ENCODE measurements at places on chromosomes 7 and 10.

- DNase-seq: no peak
Measured at GRCh38 chr10:527416-527815, 162.1 kb downstream of the DIP2C start.

GRCh38 chr7:127665922-127666321, 13.9 kb downstream of the SND1 start:
- no peak for DNase-seq

- no peak for DNase-seq
Measured at GRCh38 chr7:3486841-3487240, 185.8 kb downstream of the SDK1 start.

DNA sequence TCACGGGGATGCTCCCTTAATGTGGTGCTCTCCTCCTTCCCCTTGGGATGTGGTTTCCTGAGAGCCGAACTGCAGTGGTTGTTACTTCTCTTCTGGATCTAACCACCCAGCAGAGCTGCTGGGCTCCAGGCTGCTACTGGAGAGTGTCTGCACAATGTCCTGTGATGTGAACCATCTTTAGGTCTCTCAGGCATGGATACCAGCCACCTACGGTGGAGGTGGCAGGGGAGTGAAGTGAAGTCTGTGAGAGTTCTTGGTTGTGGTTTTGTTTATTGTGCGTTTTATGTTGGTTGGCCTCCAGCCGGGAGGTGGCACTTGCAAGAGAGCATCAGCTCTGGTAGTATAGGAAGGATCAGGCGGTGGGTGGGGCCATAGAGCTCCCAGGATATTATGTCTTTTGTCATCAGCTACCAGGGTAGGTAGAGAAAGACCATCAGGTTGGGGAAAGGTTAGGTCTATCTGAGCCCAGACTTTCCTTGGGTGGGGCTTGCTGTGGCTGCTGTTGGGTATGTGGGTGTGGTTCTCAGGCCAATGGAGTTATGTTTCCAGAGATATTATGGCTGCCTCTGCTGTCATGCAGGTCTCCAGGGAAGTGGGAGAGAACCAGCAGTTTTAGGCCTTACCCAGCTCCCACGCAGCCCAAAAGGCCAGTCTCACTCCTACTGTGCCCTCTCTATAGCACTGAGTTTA, 87.9 kb downstream of the KIF20B start:
- DNase-seq: no peak

DNA sequence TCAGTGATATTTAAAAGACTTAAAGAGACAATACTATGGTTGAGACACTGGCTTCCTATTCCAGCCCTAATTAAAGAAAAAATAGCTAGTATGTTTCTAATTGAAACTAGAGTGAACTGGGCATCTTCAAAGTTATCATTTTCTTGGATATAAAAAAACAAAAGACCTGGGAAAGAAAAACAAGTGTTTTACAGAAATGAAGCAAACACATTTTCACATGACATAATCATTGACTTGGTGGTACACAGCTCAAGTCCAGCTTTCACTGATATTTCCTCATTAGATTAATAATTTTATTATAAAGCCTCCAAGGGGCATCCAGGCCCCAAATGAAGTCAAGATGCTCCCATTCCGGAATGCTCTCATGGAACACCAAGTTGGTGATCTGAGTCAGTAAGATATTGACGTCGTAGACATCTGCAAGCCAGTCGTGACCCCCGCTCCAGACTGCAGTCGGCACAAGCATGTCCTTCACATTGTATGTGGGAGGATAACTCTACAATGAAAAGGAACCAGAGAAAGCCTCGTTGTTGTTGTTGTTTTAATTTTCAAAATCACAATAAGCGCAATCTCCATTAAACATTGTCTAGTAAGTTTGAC, 7.5 kb upstream of the CH25H start:
- DNase-seq: no peak

DNA sequence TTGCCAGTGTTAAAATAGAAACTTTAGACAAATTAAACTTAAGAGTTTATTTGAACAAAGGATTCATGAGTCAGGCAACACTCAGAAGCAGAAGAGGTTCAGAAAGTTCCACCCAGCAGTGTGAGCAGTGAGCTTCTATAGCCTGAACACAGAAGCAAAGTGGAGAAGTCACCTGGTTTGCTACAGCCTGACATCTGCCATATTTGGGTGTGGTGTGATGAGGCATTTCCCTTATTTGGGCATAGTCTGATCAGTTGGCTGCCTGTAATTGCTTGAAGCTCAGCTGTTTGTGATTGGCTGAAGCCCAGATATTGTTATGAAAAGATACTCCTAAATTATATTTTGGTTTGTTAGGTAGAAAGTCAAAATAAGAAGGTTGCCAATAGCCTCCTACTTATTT, 39.1 kb downstream of the VWC2 start:
- no peak for DNase-seq

- DNase-seq: no peak
Measured at GRCh38 chr7:90760892-90761291, 164.8 kb downstream of the CDK14 start.

GRCh38 chr7:44244282-44244681, 43.5 kb downstream of the YKT6 start:
- no peak for DNase-seq

- DNase-seq: no peak
Measured at GRCh38 chr7:153523320-153524015, 528.7 kb upstream of the DPP6 start.

GRCh38 chr7:24442170-24442777, 131.0 kb upstream of the PALS2 start:
- no peak for DNase-seq

GRCh38 chr7:147980826-147981813, 609.4 kb upstream of the C7orf33 start:
- no peak for DNase-seq

DNA sequence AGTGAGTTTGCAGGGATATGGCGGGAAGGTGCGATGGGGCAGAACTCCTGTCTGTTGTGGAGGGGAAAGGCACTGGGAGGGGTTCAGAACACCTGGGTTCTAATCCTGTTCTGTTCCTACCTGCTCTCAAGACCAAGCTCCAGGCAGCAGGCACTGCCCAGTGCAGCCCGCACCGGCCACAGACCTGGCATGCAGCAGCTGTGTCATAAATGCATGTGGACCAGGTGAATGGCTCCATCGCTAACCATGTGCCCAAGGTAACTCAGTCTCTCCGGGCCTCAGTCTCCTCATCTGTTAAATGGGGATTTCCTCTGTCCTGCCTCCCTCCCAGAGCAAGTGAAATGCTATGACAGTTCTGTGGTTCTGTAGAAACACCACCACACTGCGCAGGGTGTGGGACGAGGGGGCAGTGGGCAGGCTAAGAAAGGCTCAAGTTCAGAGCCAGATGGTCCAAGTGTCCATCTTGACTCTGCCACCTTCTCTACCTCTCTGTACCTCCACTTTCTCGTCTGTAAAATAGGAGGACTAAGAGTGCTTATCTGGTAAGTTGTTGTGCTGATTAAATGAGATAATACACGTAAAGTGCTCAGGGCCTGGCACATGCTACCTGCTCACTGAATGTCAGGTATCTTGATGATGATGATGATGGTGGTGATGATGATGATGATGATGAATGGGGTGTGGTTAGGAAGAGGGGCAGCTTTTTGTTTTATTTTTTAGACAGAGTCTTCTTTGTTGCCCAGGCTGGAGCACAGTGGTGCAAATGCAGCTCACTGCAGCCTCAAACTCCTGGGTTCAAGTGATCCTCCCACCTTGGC, 22.9 kb downstream of the ATP6V1F start:
- no peak for DNase-seq

GRCh38 chr7:50409856-50410745, 40.0 kb downstream of the FIGNL1 start:
- DNase-seq: no peak

- DNase-seq: no peak
Measured at GRCh38 chr7:6179620-6180343, 92.6 kb downstream of the CYTH3 start.

GRCh38 chr7:86956567-86956966, 102.9 kb downstream of the ELAPOR2 start:
- no peak for DNase-seq

DNA sequence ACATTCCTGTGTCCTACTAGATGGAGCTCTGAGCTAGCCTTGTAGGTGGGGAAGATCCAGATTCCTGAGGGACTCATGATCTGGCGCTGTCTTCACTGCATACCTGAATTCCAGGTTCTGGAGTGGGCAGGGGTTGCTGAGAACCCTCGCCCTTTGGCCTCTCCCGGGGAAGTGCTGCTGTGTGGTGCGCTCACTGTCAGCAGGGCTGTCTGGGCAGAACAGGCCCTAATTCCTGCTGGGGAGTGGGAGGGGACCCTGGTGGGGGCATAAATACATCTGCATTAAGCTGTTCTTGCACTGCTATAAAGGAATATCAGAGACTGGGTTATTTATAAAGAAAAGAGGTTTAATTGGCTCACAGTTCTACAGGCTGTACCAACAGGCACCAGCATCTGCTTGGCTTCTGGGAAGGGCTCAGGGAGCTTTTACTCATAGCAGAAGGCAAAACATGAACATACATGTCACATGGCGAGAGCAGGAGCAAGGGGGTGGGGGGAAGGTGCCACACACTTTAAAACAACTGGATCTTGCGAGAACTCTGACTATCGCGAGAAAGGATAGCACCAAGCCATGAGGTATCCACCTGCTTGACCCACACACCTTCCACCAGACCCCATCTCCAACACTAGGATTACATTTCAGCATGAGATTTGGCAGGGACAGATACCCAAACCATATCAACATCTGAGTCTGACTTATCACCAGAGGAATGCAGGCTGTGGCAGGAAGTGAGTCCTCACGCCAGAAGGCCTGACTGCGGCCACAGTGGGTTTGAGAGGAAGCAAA, 115.0 kb downstream of the ADCY1 start:
- DNase-seq: peak; percentile 56

DNA sequence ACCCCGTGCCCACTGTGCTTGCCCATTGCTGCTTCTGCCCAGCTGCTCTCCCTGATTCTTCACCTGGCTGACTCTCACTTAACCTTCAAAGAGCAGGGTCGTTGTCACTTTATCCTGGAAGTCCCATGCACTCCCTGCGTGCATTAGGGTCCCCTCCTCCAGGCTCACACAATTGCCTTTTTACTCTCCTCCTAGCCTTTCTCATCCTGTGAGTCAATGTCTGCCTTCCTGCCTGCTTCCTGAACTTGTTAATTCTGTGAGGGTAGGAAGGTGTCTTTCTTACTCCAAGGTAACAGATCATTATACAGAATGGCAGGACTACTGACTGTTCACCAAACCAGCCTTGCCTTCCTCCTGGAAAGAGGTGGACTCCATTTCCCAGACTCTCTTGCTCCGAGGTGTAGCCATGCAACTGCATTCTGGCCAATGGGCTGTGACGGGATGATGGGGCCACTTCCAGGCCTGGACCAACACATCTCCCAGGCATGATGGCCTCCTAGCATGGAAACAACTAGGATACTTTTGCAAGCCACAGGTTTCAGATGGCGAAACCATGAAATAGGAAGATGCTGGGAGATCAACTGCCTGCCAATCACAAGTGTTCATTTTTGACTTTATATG, 54.7 kb downstream of the ARHGAP22 start:
- no peak for DNase-seq

DNA sequence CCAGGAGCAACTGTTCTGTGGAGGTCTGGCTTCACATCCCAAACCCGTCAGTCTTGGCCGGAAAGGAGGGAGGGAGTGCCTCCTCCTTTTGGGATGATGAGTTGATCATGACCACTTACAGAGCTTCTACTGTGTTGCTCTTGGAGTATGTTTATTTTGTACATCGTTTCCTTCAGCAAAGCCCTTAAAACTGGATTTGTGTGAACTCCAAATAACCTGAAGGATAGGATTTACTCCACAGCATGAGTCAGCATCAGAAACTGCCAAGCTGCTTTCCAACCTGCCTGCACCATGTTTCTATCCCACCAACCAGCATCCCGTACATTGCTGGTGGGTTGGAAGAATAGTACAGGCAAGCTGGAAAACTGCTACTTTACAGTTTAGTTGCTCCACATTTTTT, 3.5 kb downstream of the CCDC201 start:
- DNase-seq: no peak

DNA sequence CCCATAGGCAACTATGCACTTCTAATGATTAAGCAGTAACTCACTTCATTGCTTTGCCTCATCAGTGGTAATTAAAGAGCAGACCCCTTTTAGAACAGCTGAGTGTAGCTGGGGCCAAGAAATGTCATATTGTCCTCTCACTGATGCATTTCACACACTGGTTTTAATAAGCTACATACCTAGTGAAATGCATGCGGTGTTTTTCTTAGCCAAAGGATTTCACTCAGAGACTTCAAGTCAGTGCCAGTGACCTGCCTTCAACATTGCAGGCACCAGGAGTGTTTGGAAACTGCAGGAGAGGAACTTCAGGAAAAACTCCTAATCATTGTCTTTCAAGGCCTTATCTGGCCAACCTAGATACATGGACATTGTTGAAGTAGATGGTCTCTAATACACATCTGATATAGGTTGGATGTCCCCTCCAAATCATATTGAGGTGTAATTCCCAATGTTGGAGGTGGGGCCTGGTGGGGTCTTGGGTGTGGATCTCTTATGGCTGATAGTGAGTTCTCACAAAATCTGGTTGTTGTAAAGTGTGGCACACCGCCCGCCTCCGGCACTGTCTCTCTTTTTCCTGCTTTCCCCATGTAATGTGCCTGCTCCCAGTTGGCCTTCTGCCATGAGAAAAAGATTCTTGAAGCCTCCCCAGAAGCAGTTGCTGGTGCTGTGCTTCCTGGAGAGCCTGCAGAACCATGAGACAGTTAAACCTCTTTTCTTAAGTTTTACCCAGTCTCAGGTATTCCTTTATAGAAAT, 252.7 kb upstream of the PLXDC2 start:
- no peak for DNase-seq

DNA sequence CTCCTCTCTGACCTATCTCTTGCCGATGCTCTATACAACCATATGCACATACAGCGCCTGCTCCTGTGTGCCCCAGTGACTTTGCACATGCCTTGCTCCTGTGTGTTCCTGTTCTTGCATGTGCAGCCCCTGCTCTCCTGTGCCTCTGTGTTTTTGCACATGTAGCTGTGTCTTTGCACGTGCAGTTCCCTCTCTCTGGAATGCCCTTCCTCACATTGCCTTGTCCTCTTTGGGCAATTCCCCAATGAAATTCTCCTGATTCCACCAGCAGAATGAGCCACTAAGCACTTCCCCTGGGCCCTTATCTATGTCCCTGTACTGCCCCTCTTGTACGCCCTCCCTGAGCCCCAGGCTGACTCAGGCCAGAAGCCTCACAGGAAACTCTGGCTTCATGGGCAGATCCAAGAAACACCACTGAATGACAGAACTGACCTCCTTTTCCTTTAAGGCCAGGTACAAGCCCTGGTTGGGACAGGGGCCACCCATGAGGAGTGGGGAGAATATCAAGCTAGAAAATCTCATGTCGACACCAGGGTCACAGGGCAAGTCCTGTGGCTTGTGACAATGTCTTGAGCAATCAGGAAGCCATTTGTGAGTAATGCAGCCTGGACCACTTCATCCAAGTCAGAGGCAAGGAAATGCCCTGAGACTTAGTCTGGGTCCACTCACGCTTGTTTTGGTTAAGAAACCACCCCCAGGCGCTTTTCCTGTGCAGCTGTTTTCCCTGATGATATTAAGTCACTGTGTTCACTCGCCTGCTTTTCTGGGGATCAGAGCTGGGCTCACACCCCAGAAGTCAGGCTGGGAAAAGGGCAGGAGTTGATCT, 1.9 kb upstream of the ARHGAP22 start:
- peak; percentile 91 for DNase-seq

- DNase-seq: no peak
Measured at GRCh38 chr10:34802692-34803091, 12.4 kb downstream of the PARD3 start.

Measured in non-pigmented ciliary epithelial cell (primary cell).